ENCODE measurements at places on chromosomes 16 and 17. TPM values are rescaled to one million over a fixed set of nuclear protein-coding genes. Genes with fewer than 3 reads are reported as not detected.

USH1G gene
- total RNA-seq = not detected

EPOP gene
- total RNA-seq = 1.1 TPM

KRT24 gene
- not detected for total RNA-seq

TP53TG3B gene
- total RNA-seq = not detected

ACE gene
- total RNA-seq = 1.2 TPM

CPHXL2 gene
- not detected for total RNA-seq

Measured in natural killer cell (primary cell).